Uterus (tissue), 4 donors: ENCODE measurements at places on chromosomes 4 and X. TPM values are rescaled to one million over a fixed set of nuclear protein-coding genes. Genes with fewer than 3 reads are reported as not detected.

DNA sequence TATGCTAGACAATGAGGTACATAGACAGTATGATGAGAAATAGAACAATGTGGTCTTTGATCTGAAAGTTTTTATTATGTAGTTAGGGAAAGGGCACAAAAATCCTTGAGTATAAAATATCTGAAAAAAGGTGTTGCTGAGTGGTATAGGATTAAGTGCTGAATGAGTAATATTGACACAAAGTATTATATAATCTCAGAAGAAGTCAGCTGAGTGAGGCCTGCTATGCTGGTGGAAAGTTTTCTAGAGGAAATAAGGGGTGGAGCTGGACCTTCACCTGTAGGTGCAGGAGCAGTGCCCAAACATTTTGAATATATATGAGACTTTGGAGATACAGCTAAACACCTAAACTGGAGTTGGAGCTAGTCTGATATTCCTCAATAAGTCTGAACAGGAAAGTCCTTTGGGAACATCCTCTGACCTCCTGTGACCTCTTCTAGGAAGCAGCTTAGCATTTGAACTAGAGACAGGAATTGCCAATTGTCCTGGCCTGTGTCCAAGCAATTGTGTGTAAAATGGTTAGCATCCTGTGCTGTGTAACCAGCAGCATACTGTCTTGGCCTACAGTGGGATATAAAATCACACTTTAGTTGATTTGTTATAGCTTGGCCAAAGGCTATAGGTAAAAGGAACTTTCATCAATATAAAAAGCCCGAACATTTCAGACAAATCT is 285.3 kb downstream of the ANKRD50 start:
- no peak for DNase-seq

GRCh38 chr4:116636917-116637316 is 448.5 kb downstream of the TRAM1L1 start:
- DNase-seq, result no peak

DNA sequence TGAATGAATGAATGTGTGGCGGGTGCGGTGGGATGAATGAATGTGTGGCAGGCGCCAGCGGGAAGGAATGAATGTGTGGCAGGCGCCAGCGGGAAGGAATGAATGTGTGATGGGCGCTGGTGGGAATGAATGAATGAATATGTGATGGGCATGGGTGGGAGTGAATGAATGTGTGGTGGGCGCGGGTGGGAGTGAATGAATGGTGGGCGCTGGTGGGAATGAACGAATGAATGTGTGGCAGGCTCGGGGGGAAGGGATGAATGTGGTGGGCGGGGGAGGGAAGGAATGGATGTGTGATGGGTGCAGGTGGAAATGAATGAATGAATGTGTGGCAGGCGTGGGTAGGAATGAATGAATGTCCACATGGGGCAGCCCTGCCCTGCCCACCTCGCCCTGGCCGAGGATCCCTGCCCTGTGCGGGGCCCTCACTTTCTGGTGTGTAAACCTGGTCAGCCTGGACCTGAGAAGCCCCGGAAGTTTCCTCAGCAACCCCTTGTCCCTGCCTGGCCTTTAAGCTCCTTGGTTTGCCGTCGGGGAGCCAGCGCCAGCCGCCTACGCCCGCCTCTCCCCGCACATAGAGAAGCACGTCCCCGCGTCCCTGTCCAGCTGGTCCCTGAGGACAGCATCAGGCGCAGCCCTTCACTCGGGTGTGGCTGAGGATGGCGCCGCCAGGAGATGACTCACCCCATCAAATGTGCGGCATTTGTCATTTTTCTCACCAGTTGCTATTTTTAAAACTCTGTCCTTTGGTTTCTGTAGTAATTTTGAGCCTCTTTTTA is 112.8 kb upstream of the LRPAP1 start:
- peak; percentile 63 for DNase-seq

DNA sequence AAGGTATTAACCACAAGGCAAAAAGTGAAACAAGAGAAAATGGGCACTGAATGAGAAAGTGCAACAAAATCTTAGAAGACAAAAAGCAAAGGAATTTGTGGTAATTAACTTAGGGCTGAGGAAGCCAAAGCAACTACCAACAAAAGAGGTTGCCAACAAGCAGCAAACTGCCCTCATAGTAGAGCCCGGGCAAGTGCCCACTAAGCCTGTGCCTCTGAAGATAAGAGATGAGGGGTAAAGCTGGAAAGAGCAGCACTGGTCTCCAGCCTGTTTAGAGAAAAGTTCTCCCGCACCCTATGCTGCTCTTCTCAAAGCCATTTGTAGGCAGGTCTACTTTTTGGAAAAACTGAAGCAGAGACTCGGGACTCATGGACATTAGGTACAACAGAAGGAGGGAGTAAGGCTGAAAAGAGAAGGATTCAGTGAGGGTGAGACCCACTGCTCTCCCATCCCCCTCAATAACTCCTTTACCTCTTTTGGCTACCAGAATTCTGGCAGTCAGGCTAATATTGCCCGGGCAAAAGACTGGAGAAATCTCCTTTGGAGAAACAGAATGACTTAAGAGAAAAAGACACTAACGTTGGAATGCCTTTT is 29.6 kb upstream of the KCNE5 start:
- no peak for DNase-seq

- no peak for DNase-seq
These were observed 53.0 kb downstream of the APBB2 start for GRCh38 chr4:41161355-41161754.

DNA sequence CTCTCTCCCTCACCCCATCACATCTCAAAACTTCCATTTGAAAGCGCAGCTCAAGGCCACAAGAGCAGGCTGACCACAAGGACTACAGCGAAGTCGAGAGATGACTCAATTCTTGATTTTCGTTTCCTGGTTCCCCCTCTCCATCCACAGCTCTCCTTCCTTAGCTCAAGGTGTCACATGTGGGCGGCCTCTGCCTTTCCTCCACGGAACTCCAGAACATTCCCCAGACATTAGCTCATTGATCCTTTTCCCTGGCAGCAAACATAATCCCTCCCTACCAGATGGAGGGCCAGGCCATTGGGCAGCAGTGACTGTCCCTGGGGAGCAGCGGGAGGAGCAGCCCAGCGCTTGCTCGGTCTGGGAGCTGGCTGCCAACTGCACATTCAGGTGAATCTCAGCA is 56.3 kb downstream of the CCDC149 start:
- no peak for DNase-seq

The SLC2A9 gene
- total RNA-seq, result 6.5 TPM

The SULT1E1 gene
- not detected for total RNA-seq
